ENCODE measurements at places on chromosomes 4 and X. TPM values are rescaled to one million over a fixed set of nuclear protein-coding genes. Genes with fewer than 3 reads are reported as not detected.

The CRLF2 gene
- total RNA-seq, result not detected

The SSX2B gene
- not detected for total RNA-seq

The HAUS3 gene
- 10.2 TPM for total RNA-seq

The TCP11X2 gene
- total RNA-seq, result not detected

The MAGED4 gene
- total RNA-seq, result 63.1 TPM

The MMRN1 gene
- total RNA-seq, result not detected

The PNMA6A gene
- total RNA-seq, result 0.22 TPM

The CFP gene
- 1.4 TPM for total RNA-seq

The NPY1R gene
- total RNA-seq, result not detected

The GCNA gene
- 2.2 TPM for total RNA-seq

The SLITRK2 gene
- not detected for total RNA-seq

The HSFX3 gene
- not detected for total RNA-seq

The TAF7L gene
- 0.43 TPM for total RNA-seq

The SPARCL1 gene
- total RNA-seq, result not detected

The FHIP1A gene
- total RNA-seq, result 0.11 TPM

The VSIG4 gene
- not detected for total RNA-seq

The NALF2 gene
- total RNA-seq, result not detected

The PRAF2 gene
- 24.6 TPM for total RNA-seq

The CXorf49 gene
- total RNA-seq, result not detected

The SOX3 gene
- not detected for total RNA-seq

The SLC38A5 gene
- 34.5 TPM for total RNA-seq

The GUCY1B1 gene
- total RNA-seq, result 2.1 TPM

The CDK16 gene
- 89.5 TPM for total RNA-seq

The ARMCX1 gene
- 29.0 TPM for total RNA-seq

The SCD5 gene
- total RNA-seq, result 39.8 TPM

The NUP62CL gene
- not detected for total RNA-seq

The SLC16A2 gene
- total RNA-seq, result 55.3 TPM

The BMX gene
- not detected for total RNA-seq

The PALLD gene
- 17.9 TPM for total RNA-seq

The SOWAHD gene
- total RNA-seq, result not detected

The RASL11B gene
- not detected for total RNA-seq

The SYN1 gene
- not detected for total RNA-seq
